HuH-7 (cell line): ENCODE measurements at places on chromosomes 6 and 20.

GRCh38 chr20:19757487-19758132 lies 448 bp upstream of the RIN2 start:
- peak; percentile 99 for DNase-seq

- DNase-seq, result peak; percentile 86
Measured at GRCh38 chr20:59515013-59515905, 89.1 kb upstream of the PHACTR3 start.

- no peak for DNase-seq
Measured at GRCh38 chr20:60804240-60804917, 447.7 kb upstream of the CDH4 start.

GRCh38 chr20:8330319-8330784 lies 198.3 kb downstream of the PLCB1 start:
- no peak for DNase-seq

DNA sequence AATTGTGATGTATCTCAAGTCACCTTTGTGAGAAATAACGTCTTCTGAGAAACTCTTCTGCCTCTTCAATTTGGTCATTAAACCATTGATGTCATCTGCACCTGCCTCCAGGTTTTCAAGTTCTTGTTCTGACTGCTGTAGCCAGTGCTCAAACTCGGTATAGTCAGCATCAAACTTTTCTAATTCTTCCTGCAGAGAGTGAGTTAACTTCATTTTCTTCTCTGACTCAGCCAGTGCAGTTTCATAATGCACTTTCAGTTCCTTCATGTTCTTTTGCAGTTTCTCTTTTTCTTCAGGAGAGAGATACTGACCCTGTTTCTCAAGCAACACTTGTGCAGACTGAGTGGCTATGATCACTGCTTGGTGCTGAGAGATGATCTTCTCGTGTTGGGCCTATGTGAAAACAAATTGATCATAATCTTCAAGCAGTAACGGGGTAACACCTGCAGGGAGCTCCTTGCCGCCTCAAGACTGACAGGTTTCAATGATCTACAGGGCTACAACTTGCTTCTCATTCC lies 48.8 kb downstream of the DST start:
- DNase-seq, result no peak

DNA sequence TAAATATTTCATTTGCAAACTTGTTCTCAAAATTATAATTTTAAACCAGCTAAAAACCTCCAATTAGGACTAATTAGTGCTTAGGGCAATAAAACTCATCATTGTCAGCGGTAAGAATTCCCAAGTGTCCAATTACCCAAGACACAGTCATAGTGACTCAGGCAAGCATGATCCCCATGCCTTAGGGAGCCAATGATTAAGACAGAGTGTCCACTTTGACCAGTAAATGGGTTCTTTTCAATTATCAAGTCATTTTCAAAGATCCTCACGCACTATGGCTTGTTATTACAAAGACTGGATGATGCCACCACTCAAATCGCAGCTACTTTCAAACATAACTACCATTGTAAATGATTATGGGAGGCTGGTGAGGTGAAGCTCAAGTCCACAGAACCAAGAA lies 114.0 kb downstream of the BFSP1 start:
- no peak for DNase-seq

DNA sequence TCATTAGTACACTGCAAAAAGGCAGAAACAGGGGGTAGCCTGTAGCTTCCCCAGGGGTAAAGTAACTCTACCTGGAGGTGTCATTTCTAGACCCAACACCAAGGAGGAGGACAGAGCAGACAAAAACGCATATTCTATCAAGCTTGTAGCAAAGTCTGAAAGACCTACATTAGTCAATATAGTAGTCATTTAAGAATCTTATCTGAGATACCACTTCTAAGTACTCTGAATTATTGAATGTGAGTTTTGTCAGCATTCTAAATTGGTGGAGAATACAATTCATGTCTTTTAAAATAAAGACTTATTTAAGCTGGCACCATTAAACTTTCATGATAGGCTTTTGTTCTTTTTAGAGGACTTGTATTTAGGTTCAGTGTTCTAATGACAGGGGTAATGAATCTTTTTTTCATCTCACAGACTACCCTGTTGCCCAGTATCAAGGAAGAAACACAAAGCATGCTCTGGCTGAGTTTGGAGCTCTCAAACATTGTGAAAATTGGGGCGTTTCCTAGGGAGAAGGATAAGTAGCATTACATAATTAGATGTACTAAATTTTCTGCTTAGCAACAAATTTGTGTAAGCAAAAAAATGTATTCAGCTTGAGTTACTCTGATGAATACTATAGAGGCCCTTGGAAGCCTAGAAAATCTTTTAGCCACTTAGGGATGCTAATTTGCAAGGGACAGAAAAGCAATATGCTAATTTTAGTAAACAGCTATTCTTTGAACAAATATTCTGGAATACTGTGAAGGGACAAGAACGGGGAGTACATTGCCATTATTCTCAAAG lies 255.4 kb upstream of the HSF2 start:
- DNase-seq, result no peak

DNA sequence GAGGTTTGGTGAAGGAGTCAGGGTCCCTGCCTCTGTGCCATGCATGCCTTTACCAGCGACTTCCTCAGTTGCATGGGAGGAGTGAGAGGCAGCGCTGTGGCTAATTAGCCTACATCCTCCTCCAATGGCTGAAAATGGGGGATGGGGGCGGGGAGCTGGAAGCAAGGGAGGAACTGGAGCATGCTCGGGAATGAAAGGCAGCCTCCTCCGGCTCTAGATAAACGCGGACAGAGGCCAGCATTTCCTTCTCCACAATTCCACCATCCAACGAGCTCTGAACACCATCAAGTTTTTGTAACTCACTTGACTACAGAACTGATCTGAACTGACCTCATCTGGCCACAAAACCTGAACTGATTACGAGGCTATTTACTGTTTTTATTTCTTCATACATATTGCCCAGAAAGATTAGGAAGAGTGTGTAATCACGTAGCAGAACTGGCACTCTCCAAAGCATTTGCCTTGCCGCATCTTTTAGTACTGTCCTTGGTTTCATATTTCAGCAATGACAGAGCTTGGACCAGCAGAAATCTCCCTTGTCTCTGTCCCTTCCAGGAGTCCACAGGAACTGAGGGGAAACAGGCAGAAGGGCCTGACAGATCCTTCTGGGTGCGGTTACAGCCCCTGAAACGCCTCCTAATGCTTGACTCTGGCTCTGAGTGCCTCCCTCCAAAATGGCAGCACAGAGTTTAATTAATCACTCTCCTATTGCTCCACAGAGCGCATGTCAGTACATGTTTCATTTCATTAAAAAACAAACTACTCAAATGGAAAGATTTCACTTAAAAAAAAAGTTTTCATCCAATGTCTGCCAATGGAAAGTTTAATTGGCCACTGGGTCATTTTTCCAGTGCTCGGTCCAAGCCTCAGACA lies 58.2 kb upstream of the TRAF3IP2 start:
- DNase-seq, result no peak

GRCh38 chr6:18763086-18763485 lies 375.9 kb downstream of the RNF144B start:
- DNase-seq, result no peak

DNA sequence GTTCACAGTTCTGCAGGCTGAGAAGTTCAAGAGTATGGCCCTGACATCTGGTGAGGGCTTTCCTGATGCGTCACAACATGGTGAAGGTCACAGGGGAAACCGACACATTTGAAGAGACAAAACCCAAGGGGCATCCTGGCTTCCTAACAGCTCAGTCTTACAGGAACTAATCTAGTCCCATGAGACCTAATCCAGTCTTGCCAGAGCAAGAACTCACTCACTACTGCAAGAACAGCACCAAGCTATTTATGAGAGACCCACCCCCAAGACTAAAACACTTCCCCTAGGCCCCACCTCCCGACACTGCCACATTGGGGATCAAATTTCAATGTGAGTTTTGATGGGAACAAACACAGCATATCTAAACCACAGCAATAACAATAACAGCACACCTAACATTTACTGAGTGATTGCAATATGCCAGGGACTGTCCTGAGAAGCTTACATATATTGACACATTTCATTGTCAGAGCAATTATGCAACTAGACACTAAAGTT lies 46.6 kb downstream of the TPBG start:
- no peak for DNase-seq

GRCh38 chr6:135004399-135004798 lies 50.2 kb downstream of the HBS1L start:
- no peak for DNase-seq

GRCh38 chr6:112203577-112204349 lies 50.6 kb downstream of the LAMA4 start:
- no peak for DNase-seq

- DNase-seq, result no peak
Measured at GRCh38 chr6:25127076-25127837, 151.9 kb upstream of the CARMIL1 start.

- DNase-seq, result peak; percentile 28
Measured at GRCh38 chr20:56788041-56788670, 159.1 kb downstream of the TFAP2C start.

GRCh38 chr20:7022597-7022996 lies 255.1 kb downstream of the BMP2 start:
- no peak for DNase-seq

GRCh38 chr20:32336918-32337347 lies 21.2 kb upstream of the ASXL1 start:
- peak; percentile 61 for DNase-seq

- no peak for DNase-seq
Measured at GRCh38 chr6:7730001-7730783, 4.3 kb downstream of the BMP6 start.

DNA sequence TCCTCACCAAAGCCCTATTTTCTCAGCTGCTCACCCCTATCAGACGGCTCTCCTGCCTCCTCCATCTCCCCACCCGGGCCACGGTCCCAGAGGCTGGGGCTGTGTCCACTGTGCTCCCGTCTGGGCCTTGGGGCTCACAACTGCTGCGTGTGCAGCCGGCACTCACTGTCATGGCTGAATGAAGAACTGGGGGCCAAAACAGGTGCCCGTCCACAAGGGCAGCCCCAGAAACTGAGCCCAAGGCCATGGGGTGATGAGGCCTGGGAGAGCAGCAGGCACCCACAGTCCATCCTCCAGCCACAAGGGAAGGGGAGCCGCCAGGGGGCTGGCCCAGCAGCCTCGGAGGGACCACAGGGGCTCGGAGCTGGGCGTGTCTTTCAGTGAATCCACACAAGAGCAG lies 159.5 kb downstream of the DLL1 start:
- DNase-seq, result no peak

- no peak for DNase-seq
Measured at GRCh38 chr20:40354880-40355279, 334.2 kb downstream of the MAFB start.

DNA sequence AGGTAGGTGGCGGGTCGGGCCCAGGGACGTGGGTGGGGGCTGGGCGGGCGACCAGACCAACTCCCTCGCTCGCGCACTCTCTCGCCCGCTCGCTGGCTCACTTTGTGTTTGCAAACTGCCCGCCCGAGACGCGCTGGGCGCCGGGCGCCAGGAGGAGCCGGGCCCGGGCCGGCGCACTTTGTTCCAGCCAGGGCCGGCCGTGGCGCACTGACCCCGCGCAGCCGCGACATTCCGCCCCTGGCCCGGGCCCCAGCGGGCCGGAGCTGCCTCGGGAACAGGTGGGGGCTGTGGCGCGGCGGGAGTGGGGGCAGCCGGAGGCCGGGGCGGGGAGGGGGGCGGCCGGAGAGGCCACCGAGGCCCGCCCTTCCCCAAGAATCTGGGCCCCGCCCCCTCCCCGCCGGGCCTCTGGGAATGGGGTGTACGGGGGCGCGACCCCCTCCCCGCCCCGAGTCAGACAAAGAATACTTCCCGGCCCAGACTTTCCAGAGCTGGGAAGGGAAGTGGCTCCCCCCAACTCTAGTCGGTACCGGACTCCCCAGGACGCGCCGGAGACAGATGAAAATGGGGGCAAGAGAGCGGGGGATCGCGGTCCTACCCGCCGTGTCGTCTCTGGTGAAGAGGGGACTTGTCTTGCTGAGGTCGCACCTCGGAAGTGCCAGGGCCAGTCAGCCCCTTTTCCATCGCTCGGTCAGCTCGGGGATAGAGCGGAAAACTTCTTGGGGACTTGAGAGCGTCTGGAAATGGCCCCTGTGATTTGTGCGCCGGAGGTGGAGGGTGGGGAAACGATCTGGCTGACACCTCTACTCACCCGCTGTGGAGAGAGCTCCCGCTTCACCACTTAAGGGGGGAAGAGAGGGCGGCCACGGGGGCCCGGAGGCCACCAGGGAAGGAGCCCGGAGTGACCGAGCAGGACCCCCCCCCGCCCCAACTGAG lies 951 bp downstream of the FOXP4 start:
- no peak for DNase-seq

DNA sequence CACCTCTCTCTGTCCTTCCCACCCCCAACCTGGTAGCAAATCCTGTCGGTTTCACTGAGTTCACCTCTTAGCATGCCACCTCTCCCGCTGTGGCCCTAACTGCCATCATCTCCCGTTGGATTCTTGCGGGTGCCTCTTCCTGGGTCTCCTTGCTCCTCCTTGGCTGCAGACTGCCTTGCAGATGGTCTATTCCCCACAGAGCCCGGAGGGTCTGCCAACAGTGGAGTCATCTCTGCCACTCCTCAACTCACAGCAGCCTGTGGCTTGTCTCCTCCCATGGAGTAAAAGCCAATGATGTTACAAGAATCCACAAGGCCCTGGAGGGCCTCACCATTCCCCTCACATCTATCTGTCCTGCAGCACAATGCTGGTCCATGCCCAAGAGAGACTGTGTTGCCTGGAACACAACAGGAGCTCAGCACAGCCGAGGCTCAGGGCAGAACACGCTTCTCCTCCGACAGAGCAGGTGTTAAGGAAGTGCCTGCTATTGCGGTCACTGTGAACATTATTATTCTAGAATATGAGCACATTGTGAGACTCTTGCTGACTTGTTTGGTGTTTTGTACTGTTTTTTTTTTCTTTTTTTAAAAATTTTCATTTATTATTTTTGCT lies 241.8 kb upstream of the SULF2 start:
- no peak for DNase-seq

GRCh38 chr20:57069442-57069841 lies 197.0 kb downstream of the BMP7 start:
- no peak for DNase-seq

DNA sequence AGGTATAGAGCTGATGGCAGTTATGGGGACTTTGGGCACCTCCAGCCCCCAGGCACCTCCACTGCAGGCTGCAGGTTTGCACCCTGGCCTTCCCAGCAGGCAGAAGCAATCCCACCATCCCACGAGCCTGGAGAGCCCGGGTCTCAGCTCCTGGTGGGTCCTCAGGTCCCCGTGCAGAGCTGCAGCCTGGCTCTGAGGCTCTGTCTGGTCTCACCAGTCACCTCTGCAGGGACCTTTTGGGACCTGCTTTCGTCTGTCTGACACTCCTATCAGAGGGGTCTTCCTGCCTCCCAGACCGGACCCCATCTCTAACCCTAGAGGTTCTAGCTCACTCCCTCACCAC lies 41.9 kb downstream of the FGD2 start:
- no peak for DNase-seq

GRCh38 chr6:127459231-127459641 lies at the start of gene KIAA0408:
Gene KIAA0408 (minus strand): TSS chr6:127459389. CDS start chr6:127453981, 5,408 bp downstream.
- no peak for DNase-seq
